ENCODE measurements at places on chromosomes 7 and 10.

- no peak for DNase-seq
Observed at GRCh38 chr10:114239994-114240345, 916 bp downstream of the VWA2 start.

DNA sequence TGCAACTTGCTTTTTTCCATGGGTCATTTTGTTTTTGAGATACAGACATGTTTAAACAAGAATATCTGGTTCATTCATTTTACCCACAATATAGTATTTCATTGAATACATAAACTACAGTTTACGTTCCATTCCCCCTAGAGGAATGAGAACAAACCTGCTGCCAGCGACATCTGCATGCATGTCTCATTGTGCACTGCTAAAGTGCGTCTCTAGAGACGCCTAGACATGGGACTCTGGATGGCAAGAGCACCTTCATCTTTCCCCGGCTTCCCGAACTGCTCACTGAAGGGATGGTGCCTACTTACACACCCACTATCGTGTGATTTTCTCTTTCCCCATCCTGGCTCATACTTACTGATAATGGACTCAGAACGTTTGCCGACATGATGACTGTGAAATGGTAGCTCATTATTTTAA lies 1.2 kb upstream of the ZNF777 start:
- DNase-seq: no peak

DNA sequence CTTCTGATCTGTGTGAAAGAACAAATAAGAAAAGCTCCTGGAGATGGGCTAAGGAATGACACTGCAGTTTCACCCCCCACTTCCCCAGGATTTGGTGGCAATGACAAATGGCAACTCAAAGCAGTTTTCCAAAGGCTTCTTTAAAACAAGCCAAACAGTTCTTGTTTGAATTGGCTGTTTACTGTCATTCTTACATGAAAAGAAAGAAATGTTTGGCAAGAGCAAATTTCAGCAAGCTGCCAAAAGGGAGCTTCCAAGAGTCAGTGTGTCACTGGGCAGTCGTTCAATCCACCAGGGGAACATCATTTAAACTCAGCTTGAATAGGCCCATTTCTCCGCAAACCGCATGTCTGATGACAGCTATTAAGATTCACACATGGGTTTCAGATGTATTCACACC lies 119.0 kb upstream of the RHOBTB1 start:
- DNase-seq: no peak

- peak; percentile 0 for DNase-seq
Observed at GRCh38 chr10:110600487-110601101, 33.1 kb downstream of the SMC3 start.

- DNase-seq: no peak
Observed at GRCh38 chr7:37352974-37353948, 95.4 kb downstream of the ELMO1 start.

DNA sequence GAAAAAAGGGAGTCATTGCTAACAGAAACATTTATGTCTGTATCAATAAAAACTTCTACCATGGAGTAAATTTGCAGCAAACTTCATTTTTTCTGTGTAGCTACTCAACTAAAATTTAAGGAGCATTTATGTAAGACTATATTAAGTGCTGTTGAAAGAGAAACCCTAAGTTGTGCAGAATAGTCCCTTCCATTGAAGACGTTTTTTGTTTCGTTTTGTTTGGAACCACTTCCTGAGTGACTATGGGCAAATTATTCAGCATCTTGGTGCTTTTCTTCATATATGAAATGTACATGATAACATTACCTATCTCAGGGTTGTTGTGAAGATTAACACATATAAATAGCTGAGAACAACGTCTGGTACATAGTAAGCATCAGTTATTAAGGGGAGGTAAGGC lies 24.3 kb downstream of the SEM1 start:
- no peak for DNase-seq

GRCh38 chr7:146090023-146090645 lies 26.5 kb upstream of the CNTNAP2 start:
- DNase-seq: peak; percentile 32

Measured in NCI-H1930 (cell line).